Activated CD4-positive, alpha-beta memory T cell treated with anti-CD3 and anti-CD28 coated beads, Interleukin-2, amount 10 ng/mL, durations not matched to agents 7 days and 5 days (primary cell): ENCODE measurements at places on chromosomes 6 and 20. TPM values are rescaled to one million over a fixed set of nuclear protein-coding genes. Genes with fewer than 3 reads are reported as not detected.

The SEMG1 gene
- total RNA-seq = not detected

The FNDC11 gene
- 0.20 TPM for total RNA-seq

The TTLL9 gene
- total RNA-seq = not detected

The LGSN gene
- total RNA-seq = 0.18 TPM

The SLC2A10 gene
- not detected for total RNA-seq

The ADGB gene
- not detected for total RNA-seq

The GDAP1L1 gene
- total RNA-seq = not detected

The GRM1 gene
- total RNA-seq = not detected

DNA sequence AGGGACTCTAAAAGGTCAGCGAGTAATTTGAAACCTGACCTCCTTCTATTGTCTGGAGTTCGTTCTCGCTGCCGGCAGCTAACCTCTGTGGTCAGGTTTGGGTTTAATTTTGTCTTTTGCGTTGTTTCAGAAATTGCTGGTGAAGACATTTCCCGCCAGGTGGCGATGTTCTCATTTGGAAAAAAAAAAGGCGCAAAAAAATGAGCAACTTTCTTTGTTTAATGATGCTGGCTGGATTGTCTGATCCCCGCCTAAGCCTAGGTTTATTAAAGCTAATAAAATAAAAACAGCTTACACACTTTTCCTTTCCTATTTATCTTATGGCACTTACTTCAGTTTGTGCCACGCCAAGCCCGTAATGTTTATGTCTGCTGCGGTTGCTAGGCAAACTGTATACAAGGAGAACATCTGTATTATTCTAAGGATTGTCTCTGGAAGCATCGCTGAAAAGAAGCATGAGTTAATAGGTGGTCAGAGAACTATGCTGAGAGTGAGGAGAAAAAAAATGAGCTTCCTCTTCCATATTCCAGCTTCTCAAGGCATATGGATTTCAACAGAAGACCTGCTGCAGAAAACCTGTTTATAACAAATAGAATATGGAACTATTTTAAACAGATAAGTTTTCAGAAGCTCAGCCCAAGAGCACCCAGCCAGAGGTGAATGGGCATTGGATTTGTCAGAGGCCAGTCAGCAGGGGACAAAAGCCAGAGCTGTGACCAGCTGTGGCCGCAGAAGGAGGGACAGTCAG, 205.7 kb downstream of the DOK5 start:
- peak; percentile 18 for DNase-seq
- H3K36me3 ChIP-seq = no peaks in the 10 kb centered on the region
- H3K27ac ChIP-seq = no peak overlapping the region
- H3K4me3 ChIP-seq = no peak overlapping the region
- no peaks in the 10 kb centered on the region for H3K4me1 ChIP-seq

- no peaks in the 10 kb centered on the region for H3K27me3 ChIP-seq
- no peak overlapping the region for H3K27ac ChIP-seq
- no peak for DNase-seq
- no peak overlapping the region for H3K4me3 ChIP-seq
Measured at GRCh38 chr6:149037051-149037671, 280.4 kb upstream of the TAB2 start.

DNA sequence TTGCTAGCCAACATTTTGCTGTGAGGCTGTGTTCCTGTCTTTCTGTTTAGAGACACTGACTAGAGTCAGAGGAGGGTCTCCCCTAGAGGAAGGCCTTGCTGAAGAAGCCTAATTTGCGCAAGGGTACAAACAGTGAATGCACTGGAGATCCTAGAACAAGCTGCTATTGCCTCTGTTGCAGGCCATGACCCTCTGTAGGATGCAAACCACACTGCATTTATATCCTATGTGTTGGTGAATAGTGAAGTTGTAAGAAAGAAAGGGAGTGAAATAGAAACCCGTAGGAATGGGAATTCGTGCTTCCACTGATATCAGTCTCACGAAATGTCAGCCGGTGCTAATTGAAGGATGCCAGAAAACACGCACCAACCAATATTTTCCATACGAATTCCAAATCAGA, 88.2 kb downstream of the GJA1 start:
- no peak for DNase-seq
- H3K4me3 ChIP-seq = no peak overlapping the region
- H3K27me3 ChIP-seq = no peaks in the 10 kb centered on the region

- no peak overlapping the region for H3K4me3 ChIP-seq
- H3K27ac ChIP-seq = no peak overlapping the region
- H3K4me1 ChIP-seq = no peaks in the 10 kb centered on the region
- no peaks in the 10 kb centered on the region for H3K36me3 ChIP-seq
- DNase-seq = no peak
- peaks cover 40% of the 10 kb centered on the region for H3K27me3 ChIP-seq
Measured at GRCh38 chr6:802701-803100, 109.8 kb upstream of the EXOC2 start.

- H3K27ac ChIP-seq = no peak overlapping the region
- no peaks in the 10 kb centered on the region for H3K36me3 ChIP-seq
- H3K27me3 ChIP-seq = no peaks in the 10 kb centered on the region
- H3K4me1 ChIP-seq = no peaks in the 10 kb centered on the region
Measured at GRCh38 chr20:24423390-24424313, 45.8 kb upstream of the SYNDIG1 start.

GRCh38 chr20:32037929-32038328, 14.1 kb upstream of the HCK start:
- no peaks in the 10 kb centered on the region for H3K4me1 ChIP-seq
- H3K4me3 ChIP-seq = no peak overlapping the region

DNA sequence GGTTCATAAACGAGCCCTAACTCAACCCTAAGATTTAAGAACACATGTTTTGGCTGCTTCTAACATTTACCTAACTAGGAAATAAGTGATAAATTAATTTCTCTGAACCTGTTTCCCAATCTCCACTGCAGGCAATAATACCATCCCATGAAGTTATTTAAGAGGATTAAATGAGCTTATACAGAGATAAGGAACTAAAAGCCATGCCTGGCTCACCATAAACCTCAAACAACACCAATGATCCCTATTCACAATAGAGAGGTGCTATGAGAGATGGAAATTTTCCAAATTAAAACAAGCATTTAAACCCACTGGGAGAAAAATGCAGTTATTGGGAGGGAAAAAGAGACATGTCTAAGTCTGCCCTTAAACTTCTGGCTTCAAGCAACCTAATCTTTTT, 33.9 kb upstream of the KLHL31 start:
- H3K27me3 ChIP-seq = peaks cover 12% of the 10 kb centered on the region
- DNase-seq = no peak
- no peak overlapping the region for H3K27ac ChIP-seq

- H3K4me1 ChIP-seq = peaks cover 31% of the 10 kb centered on the region
- no peaks in the 10 kb centered on the region for H3K27me3 ChIP-seq
- DNase-seq = peak; percentile 61
Measured at GRCh38 chr6:36593569-36594028, 563 bp upstream of the SRSF3 start.

DNA sequence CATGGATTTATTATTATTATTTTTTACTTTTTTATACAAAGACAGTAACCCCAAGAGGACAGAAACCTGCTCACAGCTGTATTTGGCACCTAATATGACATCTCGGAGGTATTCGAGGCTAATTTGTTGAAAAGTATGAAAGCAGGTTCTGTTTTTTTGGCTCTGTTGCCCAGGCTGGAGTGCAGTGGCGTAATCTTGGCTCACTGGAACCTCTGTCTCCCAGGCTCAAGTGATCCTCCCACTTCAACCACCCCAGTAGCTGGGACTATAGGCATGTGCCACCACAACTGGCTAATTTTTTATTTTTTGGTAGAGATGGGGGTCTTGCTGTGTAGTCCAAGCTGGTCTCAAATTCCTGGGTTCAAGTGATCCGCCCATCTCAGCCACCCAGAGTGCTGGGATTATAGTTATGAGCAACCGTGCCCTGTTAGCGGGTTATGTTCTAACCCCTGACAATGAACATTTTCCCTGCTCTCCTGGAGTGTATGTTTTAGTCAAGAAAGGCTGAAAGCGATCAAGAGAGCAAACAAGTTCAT, 53.7 kb upstream of the ZNF217 start:
- DNase-seq = no peak
- H3K27ac ChIP-seq = no peak overlapping the region
- no peaks in the 10 kb centered on the region for H3K27me3 ChIP-seq
- no peaks in the 10 kb centered on the region for H3K36me3 ChIP-seq
- H3K4me1 ChIP-seq = peaks cover 25% of the 10 kb centered on the region
- no peak overlapping the region for H3K4me3 ChIP-seq

- no peak overlapping the region for H3K4me3 ChIP-seq
- no peak overlapping the region for H3K27ac ChIP-seq
- no peaks in the 10 kb centered on the region for H3K4me1 ChIP-seq
- no peaks in the 10 kb centered on the region for H3K36me3 ChIP-seq
- no peak for DNase-seq
Measured at GRCh38 chr6:14506656-14507246, 389.2 kb downstream of the CD83 start.

- H3K4me1 ChIP-seq = no peaks in the 10 kb centered on the region
- no peaks in the 10 kb centered on the region for H3K27me3 ChIP-seq
- peaks cover 9% of the 10 kb centered on the region for H3K36me3 ChIP-seq
- H3K4me3 ChIP-seq = no peak overlapping the region
Measured at GRCh38 chr20:47205577-47206123, 150.8 kb downstream of the ZMYND8 start.

GRCh38 chr20:57351042-57351783, at the start of gene RAE1:
RAE1 (plus strand) TSS chr20:57351255; CDS start chr20:57354039, 2,784 bp downstream.
- H3K27ac ChIP-seq = peak within 1 kb of the TSS; percentile 75
- peak within 1 kb of the TSS; percentile 89 for H3K4me3 ChIP-seq
- peaks cover 7% of the 10 kb centered on the region for H3K27me3 ChIP-seq
- peaks cover 20% of the 10 kb centered on the region for H3K4me1 ChIP-seq
- peaks cover 31% of the 10 kb centered on the region for H3K36me3 ChIP-seq

DNA sequence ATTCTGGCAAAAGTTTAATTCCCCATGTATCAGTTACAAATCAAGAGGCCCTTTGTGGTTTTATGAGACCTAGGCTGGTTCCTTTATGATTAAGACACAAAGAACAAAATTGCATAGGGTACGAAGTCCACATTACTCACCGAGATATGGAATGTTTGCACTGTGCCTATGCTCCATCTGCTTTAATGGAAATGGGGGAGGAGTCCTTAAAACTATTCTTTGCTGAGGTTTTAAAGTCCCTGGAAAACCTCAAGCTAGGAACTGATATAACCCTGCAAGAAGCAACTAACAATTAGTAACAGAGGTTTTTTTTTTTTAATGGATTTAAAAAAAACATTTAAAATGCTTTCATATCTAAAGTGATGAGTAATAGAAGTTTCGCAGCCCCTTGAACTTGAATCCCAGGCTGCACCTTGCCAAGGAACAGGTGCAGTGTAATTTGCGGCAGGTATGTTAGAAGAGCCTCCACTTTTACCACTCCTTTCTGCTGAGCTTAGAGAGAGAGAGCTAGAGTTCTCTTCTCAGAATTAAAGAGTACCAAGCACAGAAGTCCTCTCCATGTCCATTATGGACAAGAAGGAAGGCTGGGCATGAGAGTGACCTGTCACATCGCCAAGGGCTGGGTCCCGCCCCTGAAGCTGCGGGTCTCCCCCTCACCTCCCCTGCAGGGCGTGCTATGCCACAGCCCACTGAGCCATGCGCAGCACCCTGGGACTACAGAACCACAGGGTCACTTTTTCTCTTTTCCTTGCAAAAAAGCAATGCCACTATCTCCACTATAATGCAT, 2.3 kb downstream of the SERPINB1 start:
- peaks cover 67% of the 10 kb centered on the region for H3K4me1 ChIP-seq
- no peak for DNase-seq
- H3K36me3 ChIP-seq = peaks cover 57% of the 10 kb centered on the region
- H3K27ac ChIP-seq = no peak overlapping the region

- no peak overlapping the region for H3K4me3 ChIP-seq
- no peaks in the 10 kb centered on the region for H3K4me1 ChIP-seq
- H3K27ac ChIP-seq = no peak overlapping the region
- DNase-seq = no peak
- no peaks in the 10 kb centered on the region for H3K36me3 ChIP-seq
- no peaks in the 10 kb centered on the region for H3K27me3 ChIP-seq
Measured at GRCh38 chr6:132147530-132148011, 196.4 kb upstream of the CCN2 start.

- DNase-seq = peak; percentile 73
- peak overlapping the region; percentile 43 for H3K4me3 ChIP-seq
- H3K4me1 ChIP-seq = peaks cover 51% of the 10 kb centered on the region
- peak overlapping the region; percentile 65 for H3K27ac ChIP-seq
- H3K36me3 ChIP-seq = no peaks in the 10 kb centered on the region
Measured at GRCh38 chr6:13427801-13428582, 59.4 kb downstream of the GFOD1 start.
